ENCODE measurements at places on chromosomes 5 and 9. TPM values are rescaled to one million over a fixed set of nuclear protein-coding genes. Genes with fewer than 3 reads are reported as not detected.

The SLC36A3 gene
- not detected for total RNA-seq

- H3K27ac ChIP-seq: no peak overlapping the region
- no peak for DNase-seq
- no peaks in the 10 kb centered on the region for H3K36me3 ChIP-seq
- H3K27me3 ChIP-seq: no peaks in the 10 kb centered on the region
Observed at GRCh38 chr5:10663489-10664179, 97.4 kb downstream of the DAP start.

GRCh38 chr9:123033864-123034601 is 566 bp downstream of the GPR21 start:
- no peak overlapping the region for H3K27ac ChIP-seq
- no peaks in the 10 kb centered on the region for H3K36me3 ChIP-seq
- H3K4me3 ChIP-seq: no peak overlapping the region
- peaks cover 4% of the 10 kb centered on the region for H3K4me1 ChIP-seq

The MOB3B gene
- total RNA-seq: 3.1 TPM

The NPM1 gene
- total RNA-seq: 699 TPM

- H3K36me3 ChIP-seq: no peaks in the 10 kb centered on the region
- no peaks in the 10 kb centered on the region for H3K27me3 ChIP-seq
Observed at GRCh38 chr5:108858959-108859358, 111.3 kb downstream of the FER start.

GRCh38 chr9:134272302-134273023 is 53.8 kb upstream of the RXRA start:
- no peaks in the 10 kb centered on the region for H3K27me3 ChIP-seq
- H3K36me3 ChIP-seq: no peaks in the 10 kb centered on the region
- H3K4me1 ChIP-seq: peaks cover 18% of the 10 kb centered on the region
- no peak overlapping the region for H3K4me3 ChIP-seq
- no peak overlapping the region for H3K27ac ChIP-seq

The SHISAL2B gene
- not detected for total RNA-seq

DNA sequence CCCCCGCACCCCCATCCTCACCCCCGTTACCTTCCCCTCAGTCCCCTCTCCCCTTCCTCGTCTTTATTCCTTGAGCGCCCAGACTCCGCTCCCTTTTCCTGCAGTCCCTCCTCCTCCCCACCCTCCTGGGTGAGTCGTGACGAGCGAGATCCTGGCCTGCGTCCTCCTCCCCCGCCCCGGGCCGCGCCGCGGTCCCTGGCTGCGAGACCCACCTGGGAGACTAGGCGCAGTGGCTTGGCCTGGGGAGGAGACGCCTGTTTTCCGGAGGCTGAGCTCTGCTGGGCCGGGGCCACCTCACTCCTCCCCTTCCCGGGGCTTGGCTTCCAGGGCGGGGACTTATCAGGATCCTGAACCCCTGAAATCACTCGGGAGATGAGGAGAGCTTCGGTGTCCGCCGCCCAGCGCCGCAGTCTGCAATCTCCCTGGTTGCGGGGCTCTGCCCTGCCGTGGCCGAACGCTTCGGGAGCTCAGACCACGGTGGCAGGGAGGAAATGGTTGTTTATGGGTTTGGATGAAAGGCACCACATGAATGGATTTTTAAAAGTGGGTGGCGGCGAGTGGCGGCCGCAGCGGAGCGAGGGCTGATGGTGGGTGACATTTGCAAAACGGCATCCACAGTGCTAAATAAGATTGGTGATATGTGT is 984 bp downstream of the STXBP1 start:
- no peaks in the 10 kb centered on the region for H3K27me3 ChIP-seq
- peak; percentile 74 for DNase-seq
- H3K4me3 ChIP-seq: no peak overlapping the region
- peak overlapping the region; percentile 94 for H3K27ac ChIP-seq
- peaks cover 35% of the 10 kb centered on the region for H3K4me1 ChIP-seq
- no peaks in the 10 kb centered on the region for H3K36me3 ChIP-seq

DNA sequence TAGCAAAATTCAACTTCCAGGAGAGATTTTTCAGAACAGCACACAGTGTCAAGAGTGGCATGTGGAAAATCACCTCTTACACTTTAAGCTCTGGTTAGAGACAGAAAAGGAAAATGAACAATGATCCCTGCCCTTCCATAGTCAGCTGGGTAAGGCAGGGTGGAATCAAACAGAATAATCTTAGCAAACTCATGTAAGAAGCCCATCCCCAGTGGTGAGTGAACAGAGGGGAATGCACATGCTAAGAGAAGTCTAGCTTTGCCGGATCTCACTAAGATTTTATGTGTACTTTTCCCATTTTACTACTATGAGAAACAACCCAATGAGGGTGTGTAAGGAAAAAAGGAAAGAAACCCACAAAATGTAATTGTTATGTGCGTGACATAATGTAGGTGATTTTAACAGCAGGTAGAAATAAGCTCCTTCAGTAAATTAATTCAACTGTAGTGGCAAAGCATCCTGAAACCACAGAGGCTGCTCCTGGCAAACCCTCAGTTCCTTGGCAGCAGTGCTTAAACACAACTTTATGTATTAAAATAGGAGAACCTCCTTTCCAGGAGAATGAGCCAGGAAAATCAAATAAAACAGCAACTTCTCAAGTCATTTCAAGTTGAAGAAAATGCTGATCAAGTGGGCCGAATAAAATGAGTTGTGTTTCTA is 366.0 kb upstream of the TRPC7 start:
- H3K36me3 ChIP-seq: no peaks in the 10 kb centered on the region
- H3K27ac ChIP-seq: no peak overlapping the region
- H3K27me3 ChIP-seq: no peaks in the 10 kb centered on the region
- no peak for DNase-seq
- no peak overlapping the region for H3K4me3 ChIP-seq

The HRCT1 gene
- 2.9 TPM for total RNA-seq

- DNase-seq: no peak
- peaks cover 11% of the 10 kb centered on the region for H3K27me3 ChIP-seq
- H3K4me1 ChIP-seq: no peaks in the 10 kb centered on the region
- no peak overlapping the region for H3K27ac ChIP-seq
- H3K4me3 ChIP-seq: no peak overlapping the region
Observed at GRCh38 chr9:132973713-132974112, 4.8 kb upstream of the GFI1B start.

DNA sequence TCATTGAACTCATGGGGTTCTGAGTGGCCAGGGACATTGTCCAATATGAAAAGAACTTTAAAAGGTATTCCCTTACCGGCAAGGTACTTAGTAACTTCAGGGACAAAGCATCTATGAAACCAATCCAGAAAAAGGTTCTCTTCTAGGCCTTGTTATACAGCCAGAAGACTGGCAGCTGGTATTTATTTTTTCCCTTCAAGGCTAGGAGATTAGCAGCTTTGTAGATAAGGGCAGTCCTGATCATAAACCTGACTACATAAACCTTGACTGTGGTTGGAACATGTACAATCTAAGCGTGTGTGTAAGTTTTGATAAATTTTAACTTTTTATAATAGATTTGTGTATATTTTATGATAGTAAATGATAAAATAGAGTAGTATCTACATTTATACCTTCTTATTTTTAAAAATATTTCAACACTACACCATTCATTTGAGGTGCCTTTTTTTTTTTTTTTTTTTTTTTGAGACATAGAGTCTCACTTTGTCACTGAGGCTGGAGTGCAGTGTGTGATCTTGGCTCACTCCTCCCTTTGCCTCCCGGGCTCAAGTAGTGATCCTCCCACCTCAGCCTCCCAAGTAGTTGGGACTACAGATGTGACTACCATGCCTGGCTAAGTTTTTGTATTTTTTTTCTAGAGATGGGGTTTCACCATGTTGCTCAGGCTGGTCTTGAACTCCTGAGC is 24.5 kb downstream of the RANBP17 start:
- no peaks in the 10 kb centered on the region for H3K27me3 ChIP-seq
- H3K27ac ChIP-seq: no peak overlapping the region
- H3K36me3 ChIP-seq: no peaks in the 10 kb centered on the region

DNA sequence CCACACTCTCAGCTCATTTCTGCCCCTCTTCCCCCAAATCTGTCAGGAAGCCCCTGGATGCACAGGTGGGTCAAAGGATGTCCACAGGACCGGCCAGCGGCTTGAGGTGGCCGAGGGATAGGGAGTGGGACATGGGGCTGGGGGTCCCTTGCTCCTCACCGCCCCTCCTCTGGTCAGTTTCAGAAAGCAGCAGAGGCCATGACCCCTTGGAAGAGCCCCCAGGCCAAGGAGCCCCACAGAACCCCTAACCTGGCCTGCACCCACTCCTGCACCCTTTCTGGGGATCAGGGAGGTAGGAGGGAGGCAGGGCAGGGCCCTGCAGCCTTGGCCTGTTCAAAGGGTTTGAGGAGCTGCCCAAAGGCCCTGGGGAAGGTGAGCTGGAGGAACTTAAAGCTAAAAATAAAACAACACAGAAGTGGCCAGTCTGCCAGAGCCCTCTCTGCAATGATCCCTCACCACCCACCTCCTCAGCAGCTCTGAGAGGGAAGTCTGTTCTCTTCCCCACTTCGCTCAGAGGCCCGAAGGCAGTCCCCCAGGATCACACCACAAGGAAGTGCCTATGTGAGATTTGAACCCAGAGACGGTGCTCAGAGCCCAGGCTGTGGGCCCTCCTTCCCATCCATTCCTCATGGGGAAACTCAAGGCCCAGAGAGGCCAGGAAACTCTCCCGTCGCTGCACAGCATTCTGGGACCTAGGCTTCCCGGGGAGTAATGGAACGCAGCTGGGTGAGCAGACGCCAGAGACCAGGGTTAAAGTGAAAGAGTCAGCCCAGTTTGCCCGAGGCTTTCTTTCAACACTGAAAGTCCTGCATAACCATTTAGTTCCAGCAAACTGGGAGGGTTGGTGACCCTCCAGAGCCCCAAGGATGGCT is 910 bp downstream of the ENG start:
- H3K4me3 ChIP-seq: peak overlapping the region; percentile 15
- peak overlapping the region; percentile 81 for H3K27ac ChIP-seq
- no peak for DNase-seq
- peaks cover 17% of the 10 kb centered on the region for H3K4me1 ChIP-seq
- H3K27me3 ChIP-seq: no peaks in the 10 kb centered on the region

The FOXD4L5 gene
- not detected for total RNA-seq
